Left cardiac atrium (tissue), 4 donors: ENCODE measurements at places on chromosomes 2 and 18.

DNA sequence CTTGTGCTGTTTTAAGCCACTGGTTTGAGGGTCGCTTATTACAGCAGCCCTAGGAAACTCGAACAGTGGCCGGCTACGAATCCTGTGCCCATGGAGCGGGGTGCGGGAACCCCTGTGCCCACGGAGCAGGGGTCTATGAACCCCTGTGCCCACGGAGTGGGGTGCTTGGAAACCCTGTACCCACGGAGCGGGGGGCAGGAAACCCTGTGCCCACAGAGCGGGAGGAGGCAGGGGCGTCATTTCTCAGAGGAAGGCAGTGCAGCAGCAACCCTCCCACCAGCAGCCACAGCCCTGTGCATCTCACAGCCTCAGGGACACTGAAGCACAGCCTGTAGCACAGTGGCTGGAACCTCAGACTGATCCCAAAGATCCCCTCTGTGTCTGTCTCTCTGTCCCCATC lies 34.2 kb upstream of the GPC1 start:
- peak; percentile 11 for DNase-seq

- DNase-seq: no peak
Observed at GRCh38 chr18:73214970-73215369, 347.2 kb upstream of the NETO1 start.

DNA sequence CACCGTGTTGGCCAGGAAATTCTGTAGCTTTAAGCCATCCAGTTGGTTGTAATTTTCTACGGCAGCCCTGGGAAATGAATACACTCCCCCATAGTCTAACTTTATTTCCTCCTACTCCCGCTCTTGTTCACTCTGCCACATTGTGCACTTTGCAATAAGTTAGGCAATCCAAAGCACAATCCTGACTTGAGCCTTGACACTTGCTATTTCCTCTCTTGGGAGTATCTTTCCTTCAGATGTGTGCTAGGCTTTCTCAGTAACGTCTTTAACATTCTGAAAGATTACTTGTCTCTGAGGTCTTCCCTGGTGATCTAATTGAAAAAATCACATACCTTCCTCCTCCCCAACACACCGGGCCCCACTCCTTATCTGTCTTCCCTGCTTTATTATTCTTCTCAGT lies 65.9 kb upstream of the RAB27B start:
- DNase-seq: no peak

DNA sequence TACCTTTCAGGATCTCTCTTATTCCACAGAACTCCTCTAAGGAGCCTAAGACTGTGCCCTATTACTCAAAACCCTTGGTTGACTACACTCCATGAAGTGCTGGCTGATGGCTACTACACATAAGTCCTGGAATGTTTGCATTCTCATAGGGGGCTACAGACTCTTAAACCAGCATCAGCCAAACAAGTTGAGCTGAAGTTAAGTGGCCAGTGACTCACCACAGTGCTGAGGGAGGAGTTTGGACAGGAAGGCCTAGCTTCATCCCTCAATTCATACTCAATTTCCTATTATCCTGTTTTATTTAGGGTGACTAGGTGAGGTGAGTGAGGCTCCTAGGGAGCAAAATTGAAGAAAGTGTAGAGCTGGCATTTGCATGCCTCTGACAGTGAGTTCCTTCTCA lies 246.7 kb downstream of the SMAD2 start:
- DNase-seq: no peak

- no peak for DNase-seq
Observed at GRCh38 chr2:32715391-32715841, 87.6 kb downstream of the TTC27 start.

DNA sequence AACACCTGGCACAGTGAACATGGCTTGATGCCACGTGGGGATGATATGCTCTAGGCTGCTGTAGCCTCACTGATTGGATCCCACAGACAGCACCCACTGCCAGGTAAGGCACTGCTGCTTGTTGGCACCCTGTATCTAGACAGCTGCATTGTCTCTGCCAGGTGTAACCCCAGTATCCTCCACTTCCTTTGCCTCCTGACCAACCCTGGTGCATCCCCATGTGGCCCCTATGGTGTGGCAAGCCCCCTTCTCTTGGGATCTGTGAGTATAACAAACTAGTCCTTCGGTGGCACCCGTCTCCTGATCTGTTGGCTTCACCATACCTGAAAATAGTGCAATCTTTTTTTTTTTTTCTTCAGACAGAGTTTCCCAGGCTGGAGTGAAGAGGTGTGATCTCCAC lies 11.1 kb downstream of the TEX51 start:
- no peak for DNase-seq
